ENCODE measurements at places on chromosomes 16 and 17. TPM values are rescaled to one million over a fixed set of nuclear protein-coding genes. Genes with fewer than 3 reads are reported as not detected.

The CACNG5 gene
- total RNA-seq: not detected

DNA sequence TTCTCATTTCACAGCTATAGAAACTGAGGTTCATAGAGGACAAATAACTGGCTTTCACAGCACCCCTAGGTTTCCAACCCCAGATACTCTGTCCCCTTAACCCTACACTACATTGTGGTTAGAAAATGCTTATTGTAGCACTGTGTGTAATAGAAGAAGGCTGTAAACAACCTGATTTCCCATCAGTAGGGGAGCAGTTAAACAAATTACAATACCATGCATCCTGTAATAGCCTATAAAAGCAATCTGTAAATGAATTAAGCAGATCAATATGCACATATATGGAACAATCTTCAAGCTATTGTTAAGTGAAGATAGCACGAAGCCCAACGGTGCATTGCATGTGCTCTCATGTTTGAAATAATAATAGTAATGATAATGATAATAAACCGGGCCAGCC lies 39.2 kb upstream of the XPO6 start:
- no peak for DNase-seq

GRCh38 chr17:27895123-27895895 lies 2.1 kb upstream of the LYRM9 start:
- no peak for DNase-seq

- DNase-seq: no peak
Observed at GRCh38 chr17:27518545-27519521, 62.6 kb downstream of the KSR1 start.

The ZFP3 gene
- total RNA-seq: 2.7 TPM

Data from CD8-positive, alpha-beta T cell (primary cell).